ENCODE measurements at places on chromosomes 4 and X.

DNA sequence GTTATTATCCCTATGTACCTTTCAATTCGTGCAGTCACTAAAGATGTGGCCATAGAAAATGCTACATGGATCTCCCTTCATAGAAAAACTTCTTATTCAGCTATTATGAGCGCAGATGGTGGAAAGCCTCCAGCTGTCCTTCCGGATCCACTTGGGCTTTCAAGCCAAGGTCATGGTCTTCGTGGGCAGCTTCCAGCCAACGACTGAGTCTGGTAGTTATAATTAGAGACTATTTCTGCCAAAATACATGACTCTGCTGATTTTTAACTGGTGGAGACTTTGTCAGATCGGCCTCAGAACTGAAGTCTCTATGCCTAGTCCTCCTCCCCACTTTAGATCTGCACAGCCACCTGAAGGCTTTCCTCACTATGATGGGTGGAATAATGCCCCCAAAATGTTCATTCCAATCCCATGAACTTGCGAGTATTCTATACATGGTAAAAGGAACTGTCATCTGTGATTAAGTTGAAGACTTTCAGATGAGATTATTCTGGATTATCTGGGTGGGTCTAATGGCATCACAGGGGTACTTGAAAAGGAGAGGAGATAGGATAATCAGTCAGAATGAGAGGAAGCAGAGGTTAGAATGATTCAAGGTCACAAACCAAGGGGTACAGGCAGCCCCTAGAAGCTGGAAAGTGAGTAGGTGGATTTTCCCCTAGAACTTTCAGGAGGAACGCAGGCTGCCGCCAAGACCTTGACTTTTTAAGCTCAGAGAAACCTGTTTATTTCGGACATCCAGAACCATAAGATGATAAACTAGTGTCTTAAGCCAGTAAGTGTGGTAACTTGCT is 171.1 kb upstream of the CXCL13 start:
- DNase-seq, result no peak

GRCh38 chr4:53494851-53495250 is 96.4 kb downstream of the LNX1 start:
- DNase-seq, result no peak

DNA sequence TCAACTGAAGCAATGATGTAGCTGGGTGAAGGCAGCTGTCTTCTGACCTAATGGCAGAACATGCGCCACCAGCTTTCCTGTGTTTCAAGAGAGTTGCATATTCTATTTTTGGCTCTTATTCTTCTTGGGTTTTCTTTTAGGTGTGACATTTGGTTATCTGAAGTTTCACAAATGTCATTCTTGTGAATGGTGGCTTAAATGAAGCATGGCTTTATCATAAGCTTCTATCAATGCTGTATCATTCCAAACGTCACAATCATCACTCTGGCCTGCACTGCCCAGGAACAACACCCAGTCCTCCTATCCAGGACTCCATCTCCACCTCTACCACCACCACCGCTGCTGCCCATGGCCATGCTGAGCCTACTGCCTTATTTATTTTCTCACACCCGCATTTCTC is 69.7 kb upstream of the WWC2 start:
- peak; percentile 86 for DNase-seq

DNA sequence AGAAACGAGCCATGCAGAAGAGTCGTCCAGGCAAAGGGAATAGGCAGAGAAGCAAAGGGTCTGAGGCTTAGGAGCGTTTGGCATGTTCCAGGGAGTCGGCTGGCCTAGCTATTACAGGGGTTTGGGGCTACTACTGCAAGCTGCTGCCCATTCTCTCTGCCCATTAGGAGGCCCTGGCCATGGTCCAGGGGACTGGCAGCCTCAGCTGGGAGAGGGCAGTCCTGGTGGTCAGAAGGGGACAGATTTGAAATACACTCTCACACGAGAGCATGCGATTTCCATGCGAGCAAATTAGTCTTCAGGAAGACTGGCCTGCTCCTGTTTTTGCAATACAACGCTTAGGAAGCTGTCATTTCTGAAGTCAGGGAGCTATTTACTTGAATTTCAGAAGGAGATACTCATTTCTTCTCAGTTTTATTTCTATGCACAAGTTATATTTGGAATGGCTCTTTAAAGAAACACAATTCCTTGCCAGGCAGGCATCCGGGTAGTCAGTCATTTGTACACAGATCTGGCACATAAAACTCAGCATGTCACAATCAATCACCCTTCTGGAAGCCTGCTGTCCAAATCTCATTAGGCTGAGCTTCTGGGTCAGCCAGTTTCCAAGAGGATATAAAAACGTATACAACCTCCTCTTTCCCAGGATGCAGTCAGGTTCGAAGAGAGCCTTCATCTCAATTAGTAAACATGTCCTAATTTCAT is 27.0 kb downstream of the PROM1 start:
- no peak for DNase-seq

DNA sequence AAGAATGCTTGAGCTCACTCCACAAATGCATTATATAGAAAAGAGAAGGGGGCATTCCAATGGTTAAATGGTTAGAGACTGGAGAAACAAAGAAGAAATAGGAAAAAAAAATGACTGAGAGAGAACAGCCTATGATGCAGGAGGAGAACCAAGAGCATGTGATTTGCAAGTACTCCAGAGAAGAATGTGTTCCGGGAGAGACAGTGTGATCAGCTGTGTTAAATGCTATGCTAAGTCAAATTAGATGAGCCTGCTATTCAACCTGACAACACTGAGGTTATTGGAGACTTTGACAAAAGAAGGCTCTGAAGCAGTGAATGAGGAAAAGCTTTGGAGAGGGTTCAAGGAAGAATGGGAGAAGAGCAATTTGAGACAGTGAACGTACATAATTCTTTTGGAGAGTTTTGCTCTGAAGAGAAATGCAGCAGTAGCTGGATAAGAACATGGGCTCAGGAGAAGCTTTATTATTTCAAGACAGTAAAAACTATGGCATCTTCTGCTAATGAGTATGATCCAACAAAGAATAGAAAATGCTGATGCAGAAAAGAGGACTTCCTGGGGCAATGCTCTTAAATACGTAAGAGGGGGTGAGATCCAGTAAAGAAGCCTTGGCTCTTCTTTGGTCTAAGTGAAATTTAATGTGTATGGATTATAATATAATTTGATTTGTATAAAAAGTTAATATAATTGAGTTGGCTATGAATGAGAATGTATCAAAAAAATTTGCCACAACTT is 66.3 kb downstream of the PPP3CA start:
- no peak for DNase-seq

DNA sequence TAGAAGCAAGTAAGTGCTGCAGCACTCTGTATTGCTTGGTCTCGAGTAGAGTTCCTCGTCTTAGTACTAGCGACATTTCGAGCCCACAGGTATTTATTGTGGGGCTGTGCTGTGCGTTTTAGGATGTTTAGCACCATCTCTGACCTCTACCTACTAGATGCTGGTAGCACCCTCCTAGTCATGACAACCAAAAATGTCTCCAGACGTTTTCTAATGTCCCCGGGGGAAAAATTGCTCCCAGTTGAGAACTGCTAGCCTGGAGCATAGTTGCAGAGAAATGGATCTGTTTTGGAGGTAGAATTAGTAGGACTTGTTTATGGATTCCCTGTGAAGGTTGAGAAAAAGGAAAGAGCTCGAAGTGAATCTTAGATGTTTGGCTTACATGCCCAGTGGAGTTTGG is 287.2 kb downstream of the TENM3 start:
- peak; percentile 74 for DNase-seq

- DNase-seq, result no peak
Measured at GRCh38 chrX:108397627-108398391, 40.4 kb downstream of the COL4A6 start.

DNA sequence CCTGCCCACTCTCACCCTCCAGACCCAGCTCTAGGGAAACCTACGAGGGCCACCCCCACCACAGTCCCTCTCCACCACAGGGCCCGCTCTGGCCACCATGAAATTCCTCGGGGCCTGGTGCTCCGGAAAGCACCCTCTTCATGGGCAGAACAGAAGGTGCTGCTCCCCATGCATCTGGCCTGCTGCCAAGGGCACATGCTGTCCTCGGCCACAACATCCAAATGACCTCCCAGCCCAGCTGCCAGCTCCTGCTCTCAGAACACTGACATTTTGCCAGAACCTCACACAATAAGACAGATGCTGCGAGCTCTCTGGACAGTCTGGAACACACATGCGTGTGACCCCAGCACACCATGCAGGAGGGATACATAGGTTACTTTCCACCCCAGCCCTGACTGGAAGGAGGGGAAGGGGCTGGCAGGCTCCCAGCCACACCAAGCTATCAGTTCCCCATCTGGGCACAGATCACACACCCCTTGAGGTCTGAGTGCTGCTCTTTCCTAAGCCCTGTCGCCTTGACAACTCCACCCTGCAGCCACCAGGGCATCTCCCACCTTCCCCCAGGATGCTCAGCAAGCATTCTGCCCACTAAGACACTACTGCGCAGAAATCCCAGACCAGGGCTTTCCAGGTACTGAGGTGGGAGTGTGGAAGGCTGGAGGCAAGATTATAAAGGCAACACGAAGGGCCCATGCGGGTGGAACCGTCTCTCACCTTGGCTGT is 5.8 kb downstream of the CCNQ start:
- no peak for DNase-seq

- DNase-seq, result no peak
Measured at GRCh38 chr4:16264798-16265197, 38.5 kb upstream of the TAPT1 start.

GRCh38 chr4:139278912-139279759 is 889 bp downstream of the MGARP start:
- DNase-seq, result no peak

DNA sequence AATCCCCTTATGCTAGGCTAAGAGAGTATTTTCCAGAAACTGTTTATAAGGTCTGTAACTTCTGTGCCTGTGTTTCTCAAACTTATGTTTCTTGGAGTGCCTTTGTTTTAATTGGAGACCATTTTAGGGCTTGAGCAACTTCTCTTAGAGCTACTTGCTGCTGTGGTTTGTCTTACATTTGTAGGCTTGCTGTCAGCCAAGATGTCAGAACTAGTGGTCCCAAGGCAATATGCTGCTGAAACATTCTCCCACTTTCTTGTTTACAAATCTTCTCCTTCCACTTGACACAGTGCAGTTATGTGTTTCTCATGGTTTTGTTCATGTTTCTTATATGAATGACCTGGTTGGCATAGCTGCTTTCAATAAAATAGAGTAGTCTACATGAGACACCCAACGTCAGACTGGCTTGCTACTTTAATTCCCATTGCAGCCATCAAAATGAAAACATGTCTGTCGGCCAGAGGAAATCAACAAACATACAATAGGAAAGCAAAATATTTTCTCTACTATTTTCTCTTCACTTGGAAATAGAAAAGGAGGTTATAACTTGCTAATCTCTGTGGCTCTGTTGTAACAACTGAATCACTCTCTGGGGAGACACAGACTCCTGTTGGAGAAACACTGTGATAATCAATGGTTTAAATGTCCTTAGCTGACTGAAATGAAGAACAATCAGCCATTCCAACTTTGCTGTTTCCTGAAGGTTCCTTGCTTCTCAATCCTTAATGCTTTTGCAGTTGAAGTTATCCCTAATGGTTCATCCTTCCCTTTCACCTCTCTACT is 426.4 kb downstream of the PDGFC start:
- DNase-seq, result no peak

- DNase-seq, result no peak
Measured at GRCh38 chr4:121073004-121073435, 685 bp upstream of the NDNF start.

- no peak for DNase-seq
Measured at GRCh38 chrX:69995362-69996112, 54.2 kb downstream of the AWAT2 start.

DNA sequence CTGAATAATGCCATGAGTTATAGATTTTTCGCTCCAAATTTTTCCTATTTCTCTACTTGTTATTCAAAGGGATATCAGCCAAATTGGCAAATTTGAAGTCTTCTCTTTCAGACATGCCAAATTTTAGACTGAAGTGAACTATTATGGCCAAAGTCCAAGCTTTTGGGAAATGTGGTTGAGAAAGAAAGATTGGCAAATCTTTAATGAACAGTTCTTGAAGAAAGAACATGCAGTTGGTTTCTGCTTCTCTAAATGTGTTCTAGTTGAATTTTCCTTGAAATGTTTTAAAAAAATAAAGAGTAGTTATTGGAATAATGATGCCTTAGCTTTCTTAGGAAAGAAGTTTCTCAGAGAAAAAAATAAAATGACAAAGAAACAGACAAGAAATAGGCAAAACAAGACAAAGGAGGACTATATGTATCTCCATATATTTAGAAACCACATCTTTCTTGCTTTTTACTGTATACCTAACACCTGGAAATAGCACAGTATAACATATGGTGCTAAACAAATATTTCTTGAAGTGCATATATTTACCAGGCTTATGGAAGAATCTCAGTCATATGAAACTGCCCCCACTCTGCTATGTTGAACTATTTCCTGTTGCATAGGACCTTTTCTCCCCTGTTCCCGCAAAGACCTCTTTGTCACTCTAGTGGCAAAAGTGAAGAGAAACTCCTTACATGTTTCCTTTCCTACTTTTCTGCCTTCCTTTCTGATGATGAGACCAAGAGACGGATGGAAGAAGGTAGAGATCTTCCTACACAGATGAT is 250.0 kb downstream of the ARHGAP24 start:
- no peak for DNase-seq

GRCh38 chr4:153016592-153016991 is 80.5 kb downstream of the FHDC1 start:
- DNase-seq, result no peak

- no peak for DNase-seq
Measured at GRCh38 chr4:7874838-7875237, 64.8 kb downstream of the AFAP1 start.

- DNase-seq, result no peak
Measured at GRCh38 chrX:31921236-31921635, 849.4 kb upstream of the FTHL17 start.

DNA sequence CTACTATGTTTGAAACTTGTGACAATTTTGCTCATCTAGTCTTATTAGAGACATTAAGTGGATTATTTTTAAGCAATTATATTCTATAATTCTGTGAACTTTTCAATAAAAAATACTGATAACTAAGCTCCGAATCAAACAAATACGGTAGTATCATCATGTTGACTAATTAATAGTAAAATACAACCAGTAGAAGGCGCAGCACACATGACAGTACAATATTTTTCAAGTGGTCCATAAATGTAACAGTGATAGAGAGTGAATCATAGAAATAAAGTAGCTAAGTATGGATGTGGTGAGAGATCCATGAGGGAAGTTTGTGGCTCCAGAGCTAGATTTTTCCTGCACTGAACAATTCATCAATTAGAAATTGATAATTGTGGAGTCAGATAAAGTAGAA is 666.2 kb downstream of the KCTD8 start:
- no peak for DNase-seq

DNA sequence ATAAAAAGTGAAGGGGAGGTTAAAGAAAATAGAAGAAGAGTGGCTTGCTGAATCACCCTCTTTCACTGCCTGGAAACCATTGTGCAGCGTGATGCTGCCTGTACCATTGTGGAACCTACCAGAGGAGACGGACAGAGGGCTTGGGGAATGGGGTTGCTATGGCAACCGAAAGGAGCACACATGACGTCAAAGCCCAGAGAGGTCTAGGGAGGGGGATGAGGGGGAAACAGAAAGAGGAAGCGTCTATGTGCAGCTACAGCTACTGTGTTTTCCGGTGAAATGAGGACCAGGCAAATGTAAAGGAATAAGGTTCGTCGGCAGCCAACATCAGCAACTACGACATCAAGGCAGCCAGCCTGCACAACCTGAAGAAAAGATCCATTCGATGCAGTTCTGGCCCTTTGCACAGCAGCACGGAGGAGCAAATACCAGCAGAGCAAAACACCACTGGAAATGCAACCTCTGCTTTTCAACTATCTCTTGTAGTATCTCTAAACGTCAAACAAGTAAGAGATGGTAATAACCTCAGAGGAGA is at the start of gene MAPK10:
MAPK10 (minus strand) TSS at position 110 of the 535 bp plus-strand sequence.
- peak; percentile 39 for DNase-seq

- no peak for DNase-seq
Measured at GRCh38 chr4:173014836-173015235, 153.8 kb upstream of the GALNT7 start.

GRCh38 chrX:56783450-56783831 is 54.4 kb downstream of the NBDY start:
- DNase-seq, result peak; percentile 92

All from trophoblast cell (in vitro differentiated cells and primary cell).